ENCODE measurements at places on chromosomes 5 and 9. TPM values are rescaled to one million over a fixed set of nuclear protein-coding genes. Genes with fewer than 3 reads are reported as not detected.

The FCN2 gene
- not detected for total RNA-seq

The LCP2 gene
- 2.4 TPM for total RNA-seq

The PCDHA1 gene
- total RNA-seq = 0.17 TPM

The TOPORS gene
- 39.6 TPM for total RNA-seq

The SHC3 gene
- 0.05 TPM for total RNA-seq

The INSL6 gene
- total RNA-seq = not detected

The ZFYVE16 gene
- 44.1 TPM for total RNA-seq

All from dermis blood vessel endothelial cell (primary cell).